Stimulated activated CD4-positive, alpha-beta T cell treated with anti-CD3 and anti-CD28 coated beads, TNF-alpha, amount 100 ng/mL, for 48 hours (primary cell): ENCODE measurements at places on chromosomes 6 and 20.

DNA sequence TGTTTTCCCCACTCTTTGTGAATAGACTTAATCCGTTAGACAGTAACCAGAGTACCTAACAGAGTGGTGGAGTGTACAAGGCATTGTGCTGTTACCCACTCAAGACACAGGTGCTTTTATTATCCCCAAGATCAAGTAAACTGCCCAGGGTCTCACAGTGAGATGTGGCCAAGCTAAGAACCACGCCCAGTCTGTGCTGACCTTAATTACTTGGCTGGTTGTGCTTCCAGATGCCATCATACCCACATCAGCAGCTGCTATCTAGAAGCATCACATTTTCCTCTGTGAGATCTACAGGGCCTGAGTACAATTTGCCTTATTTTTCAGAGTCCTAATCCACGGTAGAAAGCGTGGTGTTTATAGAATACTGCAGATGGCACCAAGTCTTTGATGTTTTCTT lies 70.3 kb downstream of the GFRA4 start:
- DNase-seq = no peak

GRCh38 chr6:43120944-43121913 lies 45.1 kb downstream of the PTK7 start:
- DNase-seq = no peak

- DNase-seq = no peak
These were observed 222.6 kb downstream of the OTOR start for GRCh38 chr20:16970776-16971175.

- no peak for DNase-seq
These were observed 23.8 kb upstream of the SAMHD1 start for GRCh38 chr20:36975099-36975818.

DNA sequence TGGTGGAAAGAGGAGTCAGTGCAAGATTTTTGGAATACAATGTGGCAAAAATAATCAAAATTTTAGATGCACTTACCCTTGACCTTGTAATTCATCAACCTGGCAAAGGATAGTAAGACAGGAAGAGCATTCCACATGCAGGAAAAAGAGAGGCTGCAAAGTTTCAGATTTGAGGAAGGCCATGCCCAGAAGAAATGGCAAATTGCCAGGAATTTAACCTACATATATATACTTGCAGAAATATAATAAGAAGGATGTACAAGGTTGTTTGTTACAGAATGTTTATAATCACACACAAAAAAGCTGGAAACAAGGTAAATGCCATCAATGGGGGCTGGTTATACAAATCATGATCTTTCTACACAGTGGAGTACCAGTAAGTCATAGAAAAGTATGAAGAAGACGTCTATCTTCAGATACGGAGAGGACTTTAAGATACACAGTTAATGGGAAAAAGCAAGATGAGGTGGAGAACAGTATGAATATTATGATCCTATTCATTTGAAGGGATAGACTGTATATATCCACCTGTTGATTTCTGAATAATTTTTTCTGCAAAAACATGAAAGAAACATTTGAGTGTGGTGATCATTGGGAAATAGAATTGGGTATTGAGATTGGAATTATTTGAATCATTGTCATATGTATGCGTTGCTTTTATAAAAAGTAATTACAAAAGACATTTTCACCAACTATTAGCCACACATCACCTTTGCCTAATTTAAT lies 253.8 kb downstream of the TBC1D7 start:
- DNase-seq = no peak

DNA sequence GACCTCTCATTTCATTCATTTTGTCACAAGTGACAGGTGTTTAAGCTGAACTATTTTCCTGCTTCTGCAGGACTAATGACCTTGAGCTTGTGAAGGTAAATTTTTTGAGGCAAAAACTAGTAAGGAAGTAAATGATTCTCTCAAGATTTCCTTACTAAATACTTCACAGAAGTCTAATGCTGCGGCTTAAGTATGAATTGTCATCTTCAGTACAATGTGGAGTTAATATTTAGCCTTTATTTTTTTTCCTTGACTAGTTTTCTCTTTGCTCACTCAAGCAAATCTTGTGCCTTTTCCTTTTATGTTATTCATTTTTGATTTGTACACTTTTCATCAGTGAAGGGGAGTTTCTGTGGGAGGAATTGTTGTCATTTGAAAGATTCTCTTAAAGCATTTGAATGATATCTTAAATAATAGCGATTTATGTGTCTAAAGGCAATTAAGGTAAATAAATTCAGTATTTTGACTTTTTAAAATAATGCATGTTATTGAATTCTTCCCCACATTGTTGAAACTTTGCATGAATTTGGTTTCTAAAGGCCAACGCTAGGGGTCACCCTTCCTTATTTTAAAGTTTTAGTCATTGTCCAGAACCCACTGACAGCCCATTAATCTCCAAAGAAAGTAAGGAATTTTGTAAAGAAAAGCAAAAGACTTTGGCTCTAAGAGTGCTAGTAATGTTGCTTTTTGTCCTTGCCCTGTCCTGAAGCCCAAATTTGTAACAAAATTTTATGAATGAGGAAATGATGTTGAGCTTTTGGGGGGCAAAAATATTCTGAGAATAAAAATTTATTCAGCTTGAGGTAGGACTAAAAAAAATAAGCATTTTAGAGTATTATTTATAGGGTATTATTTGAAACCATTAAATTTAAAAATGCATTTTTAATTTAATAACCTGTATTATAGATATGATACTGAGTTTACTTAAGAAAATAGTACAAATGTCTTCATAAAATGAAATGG lies 157.4 kb upstream of the LAMA2 start:
- no peak for DNase-seq

DNA sequence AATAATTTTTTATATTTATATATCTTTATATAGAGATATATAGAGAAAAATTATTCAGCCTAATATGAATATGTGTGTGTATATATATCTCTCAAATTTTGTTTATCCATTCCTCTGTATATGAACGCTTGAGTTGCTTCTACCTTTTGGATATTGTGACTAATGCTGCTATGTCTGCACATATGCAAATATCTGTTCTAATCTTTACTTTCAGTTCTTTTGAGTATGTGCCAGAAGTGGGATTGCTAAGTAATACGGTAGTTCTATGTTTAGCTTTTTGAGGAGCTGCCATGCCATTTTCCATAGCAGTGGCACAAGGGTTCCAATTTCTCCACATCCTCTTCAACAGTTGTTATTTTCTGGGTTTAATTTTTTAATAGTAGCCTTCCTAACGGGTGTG lies 72.8 kb upstream of the CEP85L start:
- DNase-seq = no peak

DNA sequence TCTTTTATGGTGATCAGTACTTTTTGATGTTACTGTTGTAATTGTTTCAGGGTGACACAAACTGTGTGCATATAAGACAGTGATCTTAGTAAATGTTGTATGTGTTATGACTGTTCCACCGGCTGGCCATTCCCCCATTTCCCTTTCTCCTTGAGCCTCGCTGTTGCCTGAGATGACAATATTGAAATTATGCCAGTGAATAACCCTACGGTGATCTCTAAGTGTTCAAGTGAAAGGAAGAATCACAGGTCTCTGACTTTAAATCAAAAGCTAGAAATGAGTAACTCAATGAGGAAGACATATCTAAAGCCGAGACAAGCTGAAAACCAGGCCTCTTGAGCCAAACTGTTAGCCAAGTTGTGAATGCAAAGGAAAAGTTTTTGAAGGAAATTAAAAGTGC lies 32.3 kb downstream of the TULP4 start:
- DNase-seq = no peak

GRCh38 chr20:33893314-33893713 lies 82.2 kb downstream of the CHMP4B start:
- no peak for DNase-seq

DNA sequence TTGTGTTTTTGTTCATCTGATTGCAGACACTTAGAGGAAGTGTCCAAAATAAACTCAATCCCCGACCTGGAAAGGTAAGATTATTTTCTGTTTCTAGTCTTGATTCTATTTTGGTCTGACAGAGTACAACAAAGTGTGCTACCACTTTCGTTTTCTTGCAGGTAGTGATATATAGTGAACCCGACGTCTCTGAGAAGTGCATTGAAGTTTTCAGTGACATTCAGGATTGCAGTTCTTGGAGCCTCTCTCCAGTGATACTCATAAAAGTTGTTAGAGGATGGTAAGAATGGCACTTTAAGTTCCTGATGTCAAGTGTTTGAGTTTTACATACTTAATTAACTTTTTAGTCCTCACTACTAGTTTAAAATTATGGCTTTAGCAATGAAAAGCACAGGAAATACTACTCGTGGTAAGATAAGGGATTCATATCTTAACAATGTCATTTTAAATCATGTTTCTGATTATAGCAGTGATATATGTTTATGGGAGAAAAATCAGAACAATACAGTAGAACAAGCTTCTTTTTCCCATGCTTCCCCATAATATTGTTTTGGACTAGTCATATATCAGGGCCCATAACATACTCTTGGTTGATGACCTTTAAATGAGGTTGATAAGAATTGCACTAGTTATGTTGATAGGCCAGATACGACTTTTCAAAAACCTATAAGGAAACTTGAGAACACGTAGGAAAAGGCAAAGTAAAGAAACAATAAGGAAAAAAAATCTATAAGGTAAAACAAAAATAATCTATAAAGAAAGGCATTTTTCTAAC lies 104.0 kb downstream of the RTN4IP1 start:
- DNase-seq = no peak

DNA sequence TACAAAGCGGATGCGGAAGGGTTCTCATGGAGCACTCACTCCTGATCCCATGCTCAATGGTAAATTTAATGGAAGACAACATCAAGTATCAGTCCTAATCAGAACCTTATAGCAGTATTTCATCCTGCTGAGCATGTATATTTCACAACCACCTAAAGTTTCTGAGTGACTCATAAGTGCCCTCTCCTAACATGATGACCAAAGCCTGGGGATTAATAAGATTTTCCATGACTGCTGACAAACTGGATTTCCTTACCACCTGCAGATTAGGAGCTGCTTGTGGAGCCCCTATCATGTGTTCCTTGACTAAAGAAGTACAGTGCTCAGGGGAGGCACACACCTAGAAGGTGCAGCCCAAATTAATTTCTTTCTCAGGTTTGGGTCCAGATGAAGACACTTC lies 112.8 kb downstream of the INSM1 start:
- no peak for DNase-seq

GRCh38 chr6:45724511-45724910 lies 291.1 kb downstream of the CLIC5 start:
- DNase-seq = no peak

GRCh38 chr6:13457577-13457976 lies 29.8 kb downstream of the GFOD1 start:
- DNase-seq = no peak

- no peak for DNase-seq
These were observed 24.1 kb upstream of the ARFGEF2 start for GRCh38 chr20:48897305-48898010.

GRCh38 chr20:42024653-42025052 lies 406.5 kb upstream of the CHD6 start:
- DNase-seq = no peak

DNA sequence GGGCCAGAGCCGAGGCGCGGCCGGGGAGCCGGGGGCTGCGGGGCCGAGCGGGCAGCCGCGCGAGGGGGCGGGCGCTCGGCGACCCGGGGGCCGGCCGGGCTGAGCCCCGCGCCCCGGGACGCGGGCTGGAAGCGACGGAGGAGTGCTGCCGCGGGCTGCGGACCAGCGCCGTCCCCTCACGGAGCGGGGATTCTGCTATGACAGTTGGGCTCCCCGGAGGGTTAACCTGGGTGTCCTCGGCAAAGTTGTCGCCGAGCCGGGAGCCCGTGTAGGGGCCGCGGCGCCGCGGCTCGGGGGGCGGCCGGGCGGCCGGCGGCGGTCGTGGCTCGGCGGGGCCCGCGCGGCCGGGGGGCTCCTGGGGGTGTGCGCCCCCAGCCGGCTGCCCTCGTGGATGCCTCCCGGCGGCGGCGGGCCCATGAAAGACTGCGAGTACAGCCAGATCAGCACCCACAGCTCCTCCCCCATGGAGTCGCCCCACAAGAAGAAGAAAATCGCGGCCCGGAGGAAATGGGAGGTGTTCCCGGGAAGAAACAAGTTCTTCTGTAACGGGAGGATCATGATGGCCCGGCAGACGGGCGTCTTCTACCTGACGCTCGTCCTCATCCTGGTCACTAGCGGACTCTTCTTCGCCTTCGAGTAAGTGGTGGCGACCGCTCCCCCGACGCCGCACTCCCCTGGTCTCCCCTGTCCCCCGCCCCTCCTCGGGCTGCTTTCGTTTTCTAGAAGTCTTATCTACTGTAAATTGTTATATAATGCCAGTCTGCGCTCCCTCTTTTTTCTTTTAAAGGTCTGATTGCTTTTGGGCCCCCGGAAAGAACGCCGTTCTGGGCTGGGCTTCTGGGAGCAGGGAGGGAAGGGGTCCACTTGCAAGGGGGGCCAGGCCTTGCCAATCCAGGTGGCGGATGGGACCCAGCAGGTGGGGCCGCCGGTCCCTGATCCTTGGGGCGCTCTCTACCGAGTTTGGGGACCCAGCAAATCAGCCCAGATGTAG lies 936 bp downstream of the ZDHHC14 start:
- DNase-seq = no peak

DNA sequence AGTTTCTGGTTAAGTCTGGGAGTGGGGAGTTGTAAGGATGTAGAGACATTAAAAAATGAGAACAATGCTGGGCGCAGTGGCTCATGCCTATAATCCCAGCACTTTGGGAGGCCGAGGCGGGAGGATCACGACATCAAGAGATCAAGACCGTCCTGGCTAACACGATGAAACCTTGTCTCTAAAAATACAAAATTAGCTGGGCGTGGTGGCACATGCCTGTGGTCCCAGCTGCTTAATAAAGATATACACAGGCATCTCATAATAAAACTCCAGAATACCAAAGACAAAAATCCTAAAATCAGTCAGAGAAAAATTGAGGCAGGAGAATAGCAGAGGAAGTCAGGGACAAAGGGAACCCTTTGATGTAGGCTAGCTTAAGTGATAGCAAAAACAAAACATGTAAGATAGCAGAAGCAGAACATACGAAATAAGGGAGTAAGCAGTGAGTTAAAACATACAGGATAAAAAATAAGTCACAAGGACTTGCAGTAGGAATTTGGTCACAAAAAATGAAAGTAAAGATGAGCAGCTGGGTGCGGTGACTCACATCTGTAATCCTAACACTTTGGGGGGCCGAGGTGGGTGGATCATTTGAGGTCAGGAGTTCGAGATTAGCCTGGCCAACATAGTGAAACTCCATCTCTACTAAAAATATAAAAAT lies 23.6 kb downstream of the DDX43 start:
- no peak for DNase-seq
